ENCODE measurements at places on chromosomes 11 and 22.

GRCh38 chr11:33575311-33575710 lies 125.3 kb downstream of the C11orf91 start:
- no peak for DNase-seq

GRCh38 chr11:21295508-21295907 lies 626.1 kb downstream of the NELL1 start:
- DNase-seq = no peak

- no peak for DNase-seq
Measured at GRCh38 chr11:2923446-2924375, 5.5 kb downstream of the PHLDA2 start.

DNA sequence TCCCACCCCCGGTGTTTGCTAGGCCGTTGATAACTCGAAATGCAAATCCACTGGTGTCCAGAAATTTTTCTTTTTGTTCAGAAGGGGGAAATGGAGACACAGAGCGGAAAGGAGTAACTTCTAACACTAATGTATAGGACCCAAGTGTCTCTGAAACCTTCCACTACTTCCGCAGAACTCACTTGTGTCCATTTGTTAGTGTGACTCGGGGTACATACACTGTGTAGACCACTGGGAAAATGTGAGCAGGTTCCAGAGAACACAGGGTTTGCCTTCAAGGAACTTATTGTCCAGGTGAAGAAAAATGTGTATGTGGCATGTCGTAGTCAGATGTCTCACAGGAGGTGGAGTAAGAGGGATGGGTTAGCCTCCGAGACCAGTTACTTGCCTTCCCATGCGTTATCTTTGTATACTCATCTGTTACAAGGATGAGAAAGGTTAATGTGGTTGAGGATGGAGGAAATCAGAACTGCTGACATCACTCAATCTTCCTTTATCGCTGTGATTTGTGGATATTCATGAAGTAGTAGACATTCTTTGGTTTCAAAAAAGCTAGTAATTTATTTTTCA lies 857 bp downstream of the ARCN1 start:
- DNase-seq = peak; percentile 2

GRCh38 chr11:100870138-100870537 lies 183.1 kb downstream of the ARHGAP42 start:
- no peak for DNase-seq

DNA sequence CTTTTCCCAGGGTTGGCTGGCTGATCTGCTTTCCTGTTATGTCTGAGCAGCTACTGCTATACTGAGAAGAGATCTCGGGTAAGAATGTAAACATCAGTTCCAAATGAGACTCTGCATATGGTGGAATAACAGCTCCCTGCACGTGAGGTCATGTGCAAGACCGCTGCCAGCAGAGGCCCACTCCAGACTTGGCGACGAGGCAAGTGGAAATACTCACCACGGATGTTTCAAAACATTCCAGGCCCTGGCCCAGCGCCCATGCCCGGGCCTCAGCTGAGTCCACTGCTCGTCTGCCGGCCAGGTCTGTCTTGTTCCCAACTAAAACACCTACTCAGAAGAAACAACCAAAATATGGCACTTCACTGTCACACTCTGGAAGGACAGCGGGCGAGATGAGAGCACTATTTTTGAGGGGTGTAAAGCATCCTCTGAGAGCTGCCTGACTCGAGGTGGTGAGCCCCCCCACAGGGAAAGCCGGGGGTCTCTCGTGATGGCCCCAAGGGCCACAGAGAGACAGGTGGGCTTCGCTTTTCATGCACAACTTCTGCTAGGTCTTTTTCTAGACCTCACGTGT lies 13.1 kb downstream of the IFT27 start:
- DNase-seq = no peak

GRCh38 chr11:28618416-28618815 lies 510.2 kb downstream of the METTL15 start:
- no peak for DNase-seq

GRCh38 chr11:90732486-90732885 lies 509.6 kb upstream of the CHORDC1 start:
- DNase-seq = no peak

DNA sequence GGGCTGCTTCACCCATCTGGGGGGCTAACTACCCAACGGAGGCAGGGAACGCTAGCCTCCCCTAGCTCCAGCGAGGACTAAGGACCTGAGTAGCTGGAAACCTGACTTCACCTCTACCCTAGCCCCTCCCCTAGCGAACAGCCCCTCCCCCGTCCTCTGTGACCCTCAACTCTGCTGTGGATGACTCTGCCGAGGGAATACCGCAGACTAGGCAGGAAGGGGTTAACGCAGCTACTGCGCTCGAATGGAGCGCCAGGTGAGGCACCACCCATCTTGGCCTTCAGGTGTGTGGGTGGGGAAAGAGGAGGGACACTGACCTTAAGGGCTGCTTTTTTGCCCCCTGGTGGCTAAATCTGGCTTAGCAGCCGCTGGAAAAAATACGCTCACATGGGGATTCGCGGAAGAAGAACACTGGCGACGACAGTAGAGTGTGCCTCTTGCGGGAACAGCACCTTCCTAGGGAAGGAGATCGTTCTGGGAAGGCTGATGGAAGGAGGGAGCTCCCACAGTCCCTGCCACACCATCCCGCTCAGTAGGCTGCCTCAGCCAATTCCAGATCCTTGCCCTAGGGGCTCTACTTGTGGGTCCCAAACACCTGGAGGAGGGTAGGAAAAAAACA lies 4.5 kb upstream of the BCL9L start:
- DNase-seq = peak; percentile 78

GRCh38 chr11:68216171-68216938 lies 3.3 kb upstream of the KMT5B start:
- no peak for DNase-seq

- DNase-seq = no peak
Measured at GRCh38 chr11:66006891-66007176, 4.5 kb downstream of the BANF1 start.

- DNase-seq = no peak
Measured at GRCh38 chr11:85813721-85814120, 2.8 kb upstream of the SYTL2 start.

DNA sequence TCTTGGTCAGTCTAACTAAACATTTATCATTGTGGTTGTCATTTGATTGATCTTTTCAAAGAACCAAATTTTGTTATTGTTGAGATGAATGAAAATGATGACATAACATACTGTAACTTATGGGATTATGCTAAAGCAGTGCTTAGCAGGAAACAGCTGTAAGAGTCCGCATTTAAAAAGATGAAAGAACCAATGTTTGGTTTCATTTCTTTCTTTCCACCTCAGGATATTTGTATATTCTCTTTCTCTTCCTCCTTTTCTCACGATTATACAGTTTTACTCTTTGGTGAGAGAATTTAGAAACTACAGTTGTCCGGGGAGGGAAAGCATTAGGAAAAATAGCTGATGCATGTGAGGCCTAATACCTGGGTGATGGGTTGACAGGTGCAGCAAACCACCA lies 23.1 kb downstream of the PIH1D2 start:
- DNase-seq = no peak

DNA sequence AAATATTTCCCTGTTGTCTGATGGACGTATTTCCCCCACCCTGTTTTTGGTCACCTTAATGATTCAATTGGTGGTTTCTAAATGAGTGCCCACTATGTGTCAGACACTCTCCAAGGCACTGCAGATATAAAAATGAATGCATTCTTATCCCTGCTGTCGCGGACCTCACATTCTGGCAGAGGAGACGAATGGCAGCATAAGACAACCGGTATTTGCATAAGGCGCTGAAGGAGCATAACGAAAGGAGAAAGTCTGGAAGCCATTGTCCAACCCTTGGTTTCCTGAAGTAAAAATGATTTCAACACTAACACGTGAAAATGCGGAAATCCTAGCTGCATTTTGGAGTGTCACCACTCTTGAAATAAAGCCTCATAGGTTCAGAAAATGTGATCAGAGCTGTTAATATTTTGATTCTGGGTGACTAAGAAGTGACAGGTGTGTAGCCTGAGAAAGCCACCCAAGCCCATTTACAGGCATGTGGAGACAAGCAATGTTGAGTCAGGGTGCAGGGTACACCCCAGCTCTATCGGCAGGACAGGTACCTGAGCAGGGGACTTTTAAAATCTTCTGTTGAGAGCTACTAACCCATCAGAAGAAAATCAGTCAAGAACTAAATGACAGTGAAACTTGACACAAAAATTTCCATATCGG lies 10.1 kb upstream of the GAB2 start:
- no peak for DNase-seq

GRCh38 chr11:118438314-118438931 lies 2.1 kb downstream of the KMT2A start:
- peak; percentile 39 for DNase-seq

- no peak for DNase-seq
Measured at GRCh38 chr22:31278151-31278621, 14.1 kb downstream of the PIK3IP1 start.

DNA sequence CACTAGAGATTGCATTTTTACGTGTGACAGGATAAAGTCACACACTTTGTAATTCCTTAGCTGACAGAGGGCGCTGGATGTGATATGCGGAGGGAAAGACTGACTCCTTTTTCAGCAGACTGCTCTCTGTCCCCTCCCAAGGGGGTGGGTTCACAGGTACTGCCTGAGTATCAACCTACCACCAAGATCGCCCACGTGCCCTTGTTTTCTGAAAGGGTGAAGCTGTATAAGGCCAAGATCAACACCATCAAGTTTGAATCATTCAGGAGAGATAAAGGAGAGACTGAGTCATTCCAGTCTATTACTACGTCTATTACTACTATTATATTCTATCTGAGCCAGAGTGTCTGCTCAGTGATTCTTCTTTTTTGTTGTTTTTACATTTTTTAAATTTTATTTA lies 30.7 kb downstream of the BUD13 start:
- DNase-seq = no peak

GRCh38 chr11:57251491-57252104 lies 14.5 kb upstream of the APLNR start:
- DNase-seq = no peak

DNA sequence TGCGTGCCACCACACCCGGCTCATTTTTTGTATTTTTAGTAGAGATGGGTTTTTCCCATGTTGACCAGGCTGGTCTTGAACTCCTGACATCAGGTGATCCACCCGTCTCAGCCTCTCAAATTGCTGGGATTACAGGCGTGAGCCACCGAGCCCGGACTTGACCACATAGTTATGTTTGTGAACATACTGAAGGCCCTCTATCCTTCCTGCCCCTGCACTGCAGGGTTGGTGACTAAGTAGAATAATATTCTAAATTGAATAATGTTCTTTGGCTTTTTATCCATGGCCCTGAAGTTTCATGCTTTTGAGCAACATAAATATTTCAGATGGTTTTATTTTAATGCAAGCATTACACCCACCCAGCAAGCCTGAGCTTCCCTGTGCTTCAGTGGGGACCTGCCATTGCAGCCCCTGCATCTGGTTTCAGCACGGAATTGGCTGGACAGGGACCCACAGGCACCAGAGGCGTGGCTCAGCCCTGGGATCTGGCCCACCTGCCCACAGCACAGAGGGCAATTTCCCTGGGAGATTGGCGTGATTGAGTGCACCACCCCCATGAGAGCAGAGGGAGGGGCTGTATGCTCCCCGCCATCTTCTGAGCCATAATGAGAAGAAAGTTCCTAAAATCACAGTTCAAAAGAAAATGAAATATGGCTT lies 460.5 kb downstream of the BRD1 start:
- no peak for DNase-seq

DNA sequence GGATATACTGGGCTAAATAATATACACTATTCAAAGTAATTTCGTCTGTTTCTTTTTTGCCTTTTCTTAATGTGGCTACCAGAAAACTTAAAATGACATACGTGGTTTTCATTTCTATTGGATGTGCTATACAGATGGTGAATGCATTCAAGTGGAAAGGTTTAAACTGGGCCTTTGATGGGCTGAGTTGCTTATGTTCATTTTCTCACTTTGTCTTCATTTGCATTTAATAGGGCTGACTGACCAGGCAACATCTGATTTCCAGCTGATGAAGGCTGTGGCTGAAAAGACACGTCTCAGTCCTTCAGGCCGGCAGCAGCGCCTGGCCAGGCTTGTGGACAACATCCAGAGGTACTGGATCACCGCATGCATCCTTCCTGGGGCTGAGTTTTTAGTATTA lies 27.9 kb downstream of the PIWIL4 start:
- no peak for DNase-seq
